ENCODE measurements at places on chromosomes 1 and 21. TPM values are rescaled to one million over a fixed set of nuclear protein-coding genes. Genes with fewer than 3 reads are reported as not detected.
A peak's percentile ranks its signal among the peaks of the same experiment; 100 is the strongest.

- no peak for DNase-seq
Observed at GRCh38 chr1:76843821-76844464, 23.3 kb upstream of the ST6GALNAC5 start.

The CAPN8 gene
- not detected for total RNA-seq

The TFF3 gene
- total RNA-seq, result not detected

GRCh38 chr1:81021134-81021533 lies 779.6 kb upstream of the ADGRL2 start:
- DNase-seq, result no peak

The AMY1B gene
- total RNA-seq, result not detected

DNA sequence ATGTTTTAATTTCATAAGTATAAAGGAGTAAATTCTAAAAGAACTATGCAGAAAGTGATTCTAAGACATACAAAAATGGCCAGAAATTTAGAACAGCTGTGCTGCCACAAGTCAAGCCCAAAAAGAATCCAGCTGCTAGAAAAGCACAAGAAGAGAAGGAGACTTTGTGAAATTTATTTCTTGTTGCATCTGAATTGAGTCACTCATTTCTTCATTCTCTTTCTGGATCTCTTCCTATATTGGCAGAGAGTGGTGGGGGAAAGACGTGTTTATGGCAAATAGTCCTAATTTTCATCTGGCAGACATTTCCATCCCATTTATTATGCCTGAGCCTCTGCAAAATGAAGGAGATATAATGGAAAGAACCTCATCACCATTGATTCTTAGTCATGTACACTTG lies 139.6 kb upstream of the CTTNBP2NL start:
- no peak for DNase-seq

DNA sequence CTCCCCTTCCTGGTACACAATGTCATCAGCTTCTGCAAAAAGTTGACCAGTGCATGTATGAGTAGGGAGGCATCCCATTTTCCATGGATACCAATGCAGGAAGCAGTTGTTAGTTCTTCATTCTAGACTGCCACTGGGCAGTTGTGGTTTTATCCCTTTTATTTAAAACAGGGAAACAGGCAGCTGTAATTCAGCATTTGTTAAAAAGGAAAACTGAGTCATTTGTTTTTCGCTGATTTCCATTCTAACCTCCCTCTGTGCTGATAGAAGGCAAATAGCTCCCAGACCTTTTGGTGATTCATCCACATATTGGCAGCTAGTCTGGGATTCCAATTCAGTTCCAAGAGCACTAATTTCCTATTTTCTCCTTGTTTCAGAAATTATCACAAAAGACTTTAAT lies 21.1 kb upstream of the ABCA4 start:
- no peak for DNase-seq

The PTPRU gene
- total RNA-seq, result 32.7 TPM

- DNase-seq, result no peak
Observed at GRCh38 chr1:227796359-227796915, 19.0 kb upstream of the PRSS38 start.

The DTL gene
- not detected for total RNA-seq

The F13B gene
- total RNA-seq, result not detected

DNA sequence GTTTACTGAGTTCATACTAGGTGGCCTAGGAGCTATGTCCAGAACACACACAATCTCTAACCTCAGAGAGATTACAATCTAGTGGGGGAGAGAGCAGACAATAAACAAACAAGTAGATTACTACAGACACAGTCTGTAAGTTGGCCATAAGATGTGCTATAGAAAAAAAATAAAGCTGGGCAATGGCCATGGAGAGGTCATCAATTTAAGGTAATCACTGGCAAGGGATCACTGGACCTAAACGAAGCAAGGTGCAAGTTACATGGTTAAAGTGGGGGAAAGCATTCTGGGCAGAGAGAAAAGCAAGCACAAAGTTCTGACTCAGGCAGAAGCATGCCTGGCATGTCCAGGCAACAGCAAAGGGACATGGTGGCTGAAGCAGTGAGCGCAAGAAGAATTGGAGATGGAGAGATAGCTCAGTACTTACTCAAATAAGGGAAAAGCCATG lies 147.0 kb downstream of the RERE start:
- DNase-seq, result no peak

GRCh38 chr21:43193651-43194302 lies 25.0 kb downstream of the CRYAA start:
- DNase-seq, result peak; percentile 58

GRCh38 chr1:156899956-156900718 lies 6.6 kb downstream of the PEAR1 start:
- no peak for DNase-seq
